ENCODE measurements at places on chromosomes 7 and 10. TPM values are rescaled to one million over a fixed set of nuclear protein-coding genes. Genes with fewer than 3 reads are reported as not detected.
A peak's percentile ranks its signal among the peaks of the same experiment; 100 is the strongest.

- H3K4me1 ChIP-seq = peaks cover 9% of the 10 kb centered on the region
- H3K27ac ChIP-seq = peak overlapping the region; percentile 81
- no peaks in the 10 kb centered on the region for H3K36me3 ChIP-seq
- no peak overlapping the region for H3K4me3 ChIP-seq
- H3K27me3 ChIP-seq = no peaks in the 10 kb centered on the region
- peak; percentile 59 for DNase-seq
These were observed 111.1 kb upstream of the CREB5 start for GRCh38 chr7:28301148-28301641.

DNA sequence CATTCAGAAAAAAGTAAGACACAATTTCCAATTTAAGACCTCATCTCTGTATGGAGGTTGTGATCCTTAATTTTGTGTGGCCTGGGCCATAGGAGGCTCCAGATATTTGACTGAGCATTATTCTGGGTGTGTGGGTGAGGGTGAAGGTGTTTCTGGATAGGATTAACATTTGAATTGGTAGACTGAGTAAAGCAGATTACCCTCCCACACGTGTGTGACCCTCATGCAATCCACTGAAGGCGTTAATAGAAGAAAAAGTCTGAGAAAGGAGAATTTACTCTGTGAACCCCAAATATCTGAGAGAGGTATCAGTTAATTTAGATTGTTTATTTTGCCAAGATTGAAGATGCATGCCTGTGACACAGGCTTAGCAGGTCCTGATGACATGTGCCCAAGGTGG lies 328.0 kb upstream of the POT1 start:
- H3K4me3 ChIP-seq = no peak overlapping the region
- no peaks in the 10 kb centered on the region for H3K4me1 ChIP-seq
- DNase-seq = no peak
- H3K27me3 ChIP-seq = no peaks in the 10 kb centered on the region
- H3K27ac ChIP-seq = no peak overlapping the region
- no peaks in the 10 kb centered on the region for H3K36me3 ChIP-seq

DNA sequence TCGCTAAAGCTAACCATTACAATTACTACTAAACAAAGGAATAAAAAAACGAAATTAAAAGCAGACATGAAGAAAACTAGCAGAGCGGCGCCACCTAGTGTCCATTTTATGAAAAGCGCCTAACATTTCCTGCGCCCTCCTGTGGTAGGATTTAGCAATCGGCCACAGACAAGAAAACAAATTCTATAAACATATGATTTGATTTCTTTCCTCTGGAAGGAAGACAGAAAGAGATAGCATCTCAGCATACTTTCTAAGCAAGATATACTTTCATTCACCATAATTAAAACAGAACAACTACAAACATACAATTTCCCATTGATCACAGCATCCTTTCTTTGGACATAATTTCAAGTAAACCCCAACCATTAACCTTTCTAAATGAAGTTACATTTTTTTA lies 337.7 kb upstream of the NPVF start:
- no peaks in the 10 kb centered on the region for H3K27me3 ChIP-seq
- DNase-seq = peak; percentile 66
- H3K36me3 ChIP-seq = no peaks in the 10 kb centered on the region

GPR85 gene
- total RNA-seq = 0.75 TPM

COX15 gene
- total RNA-seq = 30.3 TPM

GRCh38 chr10:6929148-6929830 lies 349.2 kb upstream of the PRKCQ start:
- H3K27me3 ChIP-seq = no peaks in the 10 kb centered on the region

CCDC172 gene
- not detected for total RNA-seq

DNA sequence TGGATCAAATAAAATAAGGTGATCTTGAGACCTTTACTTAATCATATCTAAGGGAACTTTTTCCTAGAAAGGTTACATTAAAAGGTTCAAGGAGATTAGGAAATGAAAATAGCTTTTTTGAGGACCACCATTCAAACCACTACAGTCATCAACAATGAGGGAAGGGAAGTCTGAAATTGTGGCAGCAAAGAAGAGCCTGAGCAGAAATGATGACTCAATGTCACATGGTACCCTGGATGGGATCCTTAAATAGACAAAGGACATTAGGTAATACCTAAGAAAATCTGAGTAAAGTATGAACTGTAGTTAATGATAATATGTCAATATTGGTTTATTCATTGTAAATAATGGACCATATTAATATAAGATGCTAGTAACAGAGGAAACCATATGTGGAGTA lies 236.0 kb downstream of the SEMA3D start:
- H3K27me3 ChIP-seq = no peaks in the 10 kb centered on the region
- no peak overlapping the region for H3K27ac ChIP-seq
- no peak for DNase-seq
- H3K4me1 ChIP-seq = no peaks in the 10 kb centered on the region

DNA sequence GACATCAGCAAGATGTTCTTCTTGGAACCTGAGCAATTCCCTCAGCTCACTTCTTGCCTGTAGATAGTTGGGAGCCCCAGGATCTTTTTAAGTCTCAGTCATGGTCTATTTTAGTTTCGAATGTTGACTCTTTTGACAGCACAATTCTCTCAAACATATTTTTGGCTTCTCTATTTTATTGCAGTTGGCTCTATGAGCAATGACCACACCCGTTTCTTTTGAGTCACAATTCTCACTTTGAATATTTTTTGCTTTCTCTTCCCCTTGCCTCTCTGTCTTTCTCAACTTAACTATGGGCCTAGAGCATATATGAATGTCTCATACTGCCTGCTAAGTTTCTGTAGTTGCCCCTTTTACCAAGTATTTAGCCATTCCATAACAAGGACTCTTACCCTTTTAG lies 222.8 kb downstream of the PTN start:
- no peaks in the 10 kb centered on the region for H3K36me3 ChIP-seq
- H3K4me1 ChIP-seq = no peaks in the 10 kb centered on the region
- no peak overlapping the region for H3K27ac ChIP-seq
- H3K4me3 ChIP-seq = no peak overlapping the region

GRCh38 chr7:143437578-143437977 lies 5.7 kb upstream of the TAS2R60 start:
- H3K4me3 ChIP-seq = no peak overlapping the region
- no peak overlapping the region for H3K27ac ChIP-seq

GRCh38 chr10:33093362-33093761 lies 135.3 kb upstream of the ITGB1 start:
- no peaks in the 10 kb centered on the region for H3K4me1 ChIP-seq
- no peak overlapping the region for H3K4me3 ChIP-seq
- DNase-seq = no peak
- H3K27ac ChIP-seq = no peak overlapping the region
- H3K36me3 ChIP-seq = no peaks in the 10 kb centered on the region

GRCh38 chr7:126803060-126803665 lies 449.6 kb downstream of the GRM8 start:
- no peaks in the 10 kb centered on the region for H3K27me3 ChIP-seq
- peak; percentile 44 for DNase-seq
- H3K27ac ChIP-seq = no peak overlapping the region
- H3K4me1 ChIP-seq = no peaks in the 10 kb centered on the region
- no peak overlapping the region for H3K4me3 ChIP-seq

GRCh38 chr10:44234483-44234875 lies 150.4 kb downstream of the CXCL12 start:
- H3K4me1 ChIP-seq = no peaks in the 10 kb centered on the region
- H3K27me3 ChIP-seq = no peaks in the 10 kb centered on the region
- no peaks in the 10 kb centered on the region for H3K36me3 ChIP-seq
- no peak for DNase-seq
- no peak overlapping the region for H3K4me3 ChIP-seq

SPAG6 gene
- total RNA-seq = not detected

- no peaks in the 10 kb centered on the region for H3K36me3 ChIP-seq
- no peaks in the 10 kb centered on the region for H3K27me3 ChIP-seq
- DNase-seq = no peak
- H3K4me1 ChIP-seq = no peaks in the 10 kb centered on the region
- H3K27ac ChIP-seq = no peak overlapping the region
These were observed 58.4 kb downstream of the PTPRZ1 start for GRCh38 chr7:121931149-121931902.

CALN1 gene
- not detected for total RNA-seq

HOXA6 gene
- total RNA-seq = not detected

- no peaks in the 10 kb centered on the region for H3K27me3 ChIP-seq
- no peaks in the 10 kb centered on the region for H3K4me1 ChIP-seq
- no peaks in the 10 kb centered on the region for H3K36me3 ChIP-seq
- H3K4me3 ChIP-seq = no peak overlapping the region
- DNase-seq = no peak
These were observed 22.9 kb downstream of the PDGFA start for GRCh38 chr7:496528-497295.

UNCX gene
- not detected for total RNA-seq

DNA sequence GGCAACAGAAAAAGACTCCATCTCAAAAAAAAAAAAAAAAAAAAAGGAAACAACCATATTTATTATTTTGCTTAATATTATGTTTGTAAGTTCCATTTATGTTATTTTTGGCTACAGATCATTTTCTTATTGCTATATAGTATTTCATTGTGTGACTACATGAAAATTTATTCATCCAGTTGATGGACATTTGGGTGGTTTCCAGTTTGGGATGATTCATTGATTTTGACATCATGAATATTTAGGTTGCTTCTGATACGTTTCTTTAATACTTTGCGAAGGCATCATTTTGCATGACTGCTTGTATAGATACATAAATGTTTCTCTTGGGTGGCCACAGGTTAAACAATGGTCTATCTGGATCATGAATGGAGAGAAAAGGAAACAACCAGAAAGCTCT lies 2.0 kb upstream of the NPSR1 start:
- H3K27ac ChIP-seq = no peak overlapping the region
- H3K4me1 ChIP-seq = no peaks in the 10 kb centered on the region
- no peaks in the 10 kb centered on the region for H3K36me3 ChIP-seq

RAB19 gene
- 21.5 TPM for total RNA-seq

DNA sequence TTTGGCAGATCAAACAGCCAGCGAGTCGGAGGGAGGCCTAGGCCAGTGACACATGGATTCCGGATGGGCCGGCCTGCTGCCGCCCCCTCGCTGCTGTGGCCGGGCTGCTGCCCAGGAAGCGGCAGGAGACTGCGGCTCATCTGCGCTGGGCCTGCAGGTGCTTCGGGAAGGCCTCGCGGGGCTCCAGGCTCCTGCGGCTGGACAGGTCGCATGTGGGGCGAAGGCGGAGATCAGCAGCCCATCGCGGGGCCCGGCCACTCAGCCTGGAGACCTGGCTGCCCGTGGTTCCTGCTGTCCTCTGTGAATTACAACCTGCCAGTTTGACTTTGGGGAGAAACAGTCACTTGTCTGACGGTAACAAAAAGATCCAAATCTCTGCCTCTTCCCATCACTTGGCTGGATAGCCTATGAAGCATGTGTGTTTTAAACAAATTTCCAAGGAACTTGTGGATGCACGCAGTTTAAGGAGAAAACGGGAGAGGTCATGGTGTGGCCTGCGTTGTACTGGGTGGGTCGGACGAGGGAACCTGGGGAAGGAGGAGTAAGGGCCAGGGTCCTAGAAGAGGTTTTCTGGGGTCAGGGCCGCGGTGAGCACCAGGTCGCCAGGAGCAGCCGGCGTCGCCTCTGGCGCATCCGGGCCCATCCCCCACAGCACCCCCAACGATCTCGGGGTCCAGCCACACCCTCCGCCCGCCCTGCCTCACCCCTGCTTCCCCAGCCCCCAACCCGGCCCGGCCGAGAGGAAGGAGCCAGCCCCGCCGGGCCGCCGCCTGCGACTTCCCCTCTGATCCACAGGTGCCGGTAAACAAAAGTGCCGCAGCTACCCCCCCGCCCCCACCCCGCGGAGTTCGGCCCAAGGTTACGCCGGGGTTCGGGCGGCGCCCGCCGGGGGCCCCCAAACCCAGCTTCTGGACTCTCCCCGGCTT lies 1.6 kb downstream of the SPOCK2 start:
- H3K36me3 ChIP-seq = no peaks in the 10 kb centered on the region
- H3K27me3 ChIP-seq = peaks cover 22% of the 10 kb centered on the region
- peak; percentile 32 for DNase-seq

DNA sequence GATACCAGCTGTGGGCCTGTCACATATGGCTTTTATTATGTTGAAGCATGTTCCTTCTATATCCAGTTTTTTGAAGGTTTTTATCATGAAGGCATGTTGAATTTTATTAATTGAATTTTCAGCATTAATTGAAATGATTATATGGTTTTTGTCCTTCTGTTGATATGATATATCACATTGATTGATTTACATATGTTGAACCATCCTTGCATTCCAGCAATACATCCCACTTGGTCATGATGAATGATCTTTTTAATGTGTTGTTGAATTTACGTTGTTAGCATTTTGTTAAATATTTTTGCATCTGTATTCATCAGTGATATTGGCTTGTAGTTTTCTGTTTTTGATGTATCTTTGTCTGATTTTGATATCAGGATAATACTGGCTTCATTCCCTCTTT lies 21.2 kb downstream of the PRSS37 start:
- DNase-seq = no peak
- no peaks in the 10 kb centered on the region for H3K27me3 ChIP-seq
- no peak overlapping the region for H3K4me3 ChIP-seq
- H3K27ac ChIP-seq = no peak overlapping the region
- H3K36me3 ChIP-seq = no peaks in the 10 kb centered on the region
- H3K4me1 ChIP-seq = no peaks in the 10 kb centered on the region

VSTM4 gene
- 220 TPM for total RNA-seq

- H3K27me3 ChIP-seq = no peaks in the 10 kb centered on the region
- no peaks in the 10 kb centered on the region for H3K36me3 ChIP-seq
- DNase-seq = no peak
- no peak overlapping the region for H3K27ac ChIP-seq
- H3K4me3 ChIP-seq = no peak overlapping the region
These were observed 13.9 kb downstream of the PIK3AP1 start for GRCh38 chr10:96706331-96706853.

VGF gene
- 1.3 TPM for total RNA-seq

GRK5 gene
- 18.0 TPM for total RNA-seq

DNA sequence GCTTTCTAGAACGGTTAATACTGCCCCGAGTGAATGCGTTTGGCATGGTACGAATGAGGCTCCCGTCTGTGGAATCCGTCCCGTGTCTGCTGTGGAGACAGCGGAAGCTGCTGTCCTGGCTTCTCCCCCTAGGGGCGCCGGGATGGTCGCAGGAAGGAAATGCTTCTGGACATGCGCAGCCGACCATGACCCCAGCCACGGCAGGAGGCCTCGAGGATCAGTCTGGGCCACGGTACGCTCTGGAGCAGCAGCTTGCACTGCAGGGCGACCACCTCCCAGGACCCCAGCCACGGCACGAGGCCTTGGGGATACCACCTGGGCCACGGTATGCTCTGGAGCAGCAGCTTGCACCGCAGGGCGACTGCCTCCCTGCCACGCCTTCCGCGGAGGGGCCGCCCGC lies 107.9 kb downstream of the CYTH3 start:
- no peak for DNase-seq
- H3K4me1 ChIP-seq = no peaks in the 10 kb centered on the region
- no peak overlapping the region for H3K27ac ChIP-seq
- H3K27me3 ChIP-seq = no peaks in the 10 kb centered on the region
- no peak overlapping the region for H3K4me3 ChIP-seq
- peaks cover 14% of the 10 kb centered on the region for H3K36me3 ChIP-seq

- no peak for DNase-seq
- H3K4me1 ChIP-seq = no peaks in the 10 kb centered on the region
- H3K36me3 ChIP-seq = no peaks in the 10 kb centered on the region
- no peak overlapping the region for H3K4me3 ChIP-seq
These were observed 53.2 kb upstream of the ZNF33B start for GRCh38 chr10:42691361-42692120.

Measured in thyroid gland (tissue), 4 donors.